ENCODE measurements at places on chromosomes 6 and 20. TPM values are rescaled to one million over a fixed set of nuclear protein-coding genes. Genes with fewer than 3 reads are reported as not detected.
A peak's percentile ranks its signal among the peaks of the same experiment; 100 is the strongest.

GRCh38 chr20:38434301-38434741, 807 bp downstream of the SNHG17 start:
- peak; percentile 50 for DNase-seq

DNA sequence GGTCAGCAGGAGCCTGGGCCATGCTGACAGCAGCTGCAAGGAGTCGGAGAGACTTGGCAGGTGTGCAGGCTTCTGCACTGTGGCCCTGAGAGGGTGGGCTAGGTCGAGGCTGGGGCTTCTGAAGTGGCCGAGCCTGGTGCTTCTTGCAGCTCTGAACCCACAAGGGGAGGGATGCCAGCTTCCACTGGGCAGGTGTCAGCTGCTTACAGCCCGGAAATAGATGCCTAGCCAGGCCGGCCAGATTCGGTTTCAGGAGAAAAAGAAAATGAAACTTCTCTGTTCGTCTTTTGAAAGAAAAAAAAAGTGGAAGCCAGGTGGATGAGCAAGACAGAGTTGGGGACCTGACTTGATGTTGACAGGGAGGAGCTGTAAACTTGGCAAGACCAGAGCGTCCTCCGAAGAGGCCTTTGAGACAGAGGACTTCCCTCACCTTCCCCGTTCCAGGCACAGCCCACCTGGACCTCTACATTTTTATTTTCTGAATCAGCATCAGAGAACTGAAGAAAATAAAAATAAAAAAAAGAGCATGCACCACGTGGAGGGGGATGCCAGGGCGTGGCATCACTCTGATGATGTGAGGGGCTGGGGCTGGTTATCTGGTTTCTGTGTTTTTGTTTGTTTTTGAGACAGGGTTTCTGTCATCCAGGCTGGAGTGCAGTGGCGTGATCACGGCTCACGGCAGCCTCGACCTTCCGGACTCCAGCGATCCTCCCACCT, at the start of gene ZBP1:
TSS of gene ZBP1 (minus strand) at position 153 of the 717 bp plus-strand sequence. CDS start at position 22, 131 bp downstream.
- no peak for DNase-seq

GRCh38 chr20:62508641-62509051, 32.9 kb upstream of the GATA5 start:
- DNase-seq, result no peak

DNA sequence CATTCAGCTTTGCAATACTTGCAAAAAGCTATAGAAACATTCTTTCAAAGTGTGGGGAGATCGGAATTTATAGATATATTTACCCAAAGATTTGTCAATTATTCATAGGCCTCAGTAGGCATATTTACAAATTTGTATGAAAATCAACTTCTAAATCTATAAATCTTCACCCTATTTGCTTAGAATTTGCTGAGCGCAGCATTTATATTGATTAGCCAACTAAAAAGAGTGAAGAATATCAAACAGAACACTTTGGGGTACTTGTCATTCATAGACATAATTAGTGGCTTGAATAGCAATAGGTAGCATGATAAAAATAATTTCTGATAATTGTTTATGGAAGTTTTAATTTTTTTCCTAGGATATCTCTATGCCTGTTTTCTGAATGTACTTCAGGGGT, 244.5 kb upstream of the SLC35B3 start:
- DNase-seq, result no peak

DNA sequence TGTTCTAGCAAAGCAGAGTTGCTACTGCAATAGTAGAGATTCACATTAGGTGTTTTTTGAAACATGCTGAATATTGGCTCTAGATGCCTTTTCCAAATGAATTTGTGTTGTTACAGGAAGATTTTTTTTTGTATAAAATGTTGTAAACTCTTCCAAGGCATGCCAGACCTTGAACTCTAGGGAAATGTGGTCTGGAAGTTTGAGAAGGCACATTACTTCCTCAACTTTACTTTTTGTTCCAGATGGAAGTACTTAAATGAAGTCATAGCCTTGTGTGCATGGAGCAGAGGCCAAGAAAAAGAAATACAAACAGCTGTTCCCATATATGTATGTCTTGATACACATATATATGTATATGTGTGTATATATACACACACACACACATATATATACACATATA, 585.7 kb upstream of the MARCKS start:
- no peak for DNase-seq

- no peak for DNase-seq
Measured at GRCh38 chr6:112173221-112173804, 81.1 kb downstream of the LAMA4 start.

GRCh38 chr20:5918856-5919625, 31.3 kb downstream of the TRMT6 start:
- DNase-seq, result no peak

- DNase-seq, result no peak
Measured at GRCh38 chr6:160106701-160107100, 14.9 kb upstream of the SLC22A1 start.

- DNase-seq, result no peak
Measured at GRCh38 chr6:2784061-2784460, 18.9 kb downstream of the WRNIP1 start.

DNA sequence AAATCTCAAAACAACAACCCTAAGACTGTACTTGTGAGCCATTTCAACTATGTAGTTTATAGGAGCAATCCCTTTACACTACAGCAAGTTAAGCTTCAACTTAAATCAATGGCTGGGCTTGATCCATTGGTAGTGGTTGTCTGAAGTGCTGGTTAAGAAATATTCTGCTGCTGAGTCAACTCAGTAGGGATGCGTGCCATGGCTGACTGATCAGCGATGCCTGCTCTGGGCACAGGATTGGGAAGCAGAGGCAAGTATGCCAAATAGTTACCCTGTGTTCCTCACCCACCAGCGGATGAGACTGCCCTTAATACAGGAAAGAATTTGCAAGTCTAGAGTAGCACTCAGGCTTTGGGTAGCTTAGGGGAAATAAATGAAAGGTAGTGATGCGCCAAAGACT, 41.5 kb downstream of the GCM1 start:
- no peak for DNase-seq

GRCh38 chr20:44203161-44203560, 7.4 kb downstream of the OSER1 start:
- DNase-seq, result no peak

DNA sequence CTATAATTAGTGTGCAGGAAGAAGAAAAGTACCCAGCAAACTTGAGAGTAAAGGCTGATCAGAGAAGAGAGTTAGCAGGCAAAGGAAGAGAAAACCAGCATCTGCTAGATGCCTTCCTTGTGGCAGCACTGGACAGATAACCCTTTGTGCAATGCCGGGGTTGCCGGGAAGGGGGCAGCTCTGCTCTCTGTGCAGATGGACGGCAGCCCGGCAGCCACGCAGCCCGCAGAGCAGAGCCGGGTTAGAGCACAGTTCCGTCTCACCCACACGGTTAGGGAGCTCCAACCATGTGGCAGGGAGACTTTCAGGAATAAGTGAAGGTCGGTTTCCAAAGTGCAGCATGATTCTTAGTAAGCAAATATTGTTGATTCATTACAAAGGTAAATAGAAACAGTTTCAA, 80.0 kb upstream of the RPS6KA2 start:
- DNase-seq, result peak; percentile 21

GRCh38 chr6:35970181-35970580, 49.3 kb upstream of the SRPK1 start:
- no peak for DNase-seq

GRCh38 chr6:26335631-26336323, 29.2 kb upstream of the BTN3A2 start:
- DNase-seq, result no peak

DNA sequence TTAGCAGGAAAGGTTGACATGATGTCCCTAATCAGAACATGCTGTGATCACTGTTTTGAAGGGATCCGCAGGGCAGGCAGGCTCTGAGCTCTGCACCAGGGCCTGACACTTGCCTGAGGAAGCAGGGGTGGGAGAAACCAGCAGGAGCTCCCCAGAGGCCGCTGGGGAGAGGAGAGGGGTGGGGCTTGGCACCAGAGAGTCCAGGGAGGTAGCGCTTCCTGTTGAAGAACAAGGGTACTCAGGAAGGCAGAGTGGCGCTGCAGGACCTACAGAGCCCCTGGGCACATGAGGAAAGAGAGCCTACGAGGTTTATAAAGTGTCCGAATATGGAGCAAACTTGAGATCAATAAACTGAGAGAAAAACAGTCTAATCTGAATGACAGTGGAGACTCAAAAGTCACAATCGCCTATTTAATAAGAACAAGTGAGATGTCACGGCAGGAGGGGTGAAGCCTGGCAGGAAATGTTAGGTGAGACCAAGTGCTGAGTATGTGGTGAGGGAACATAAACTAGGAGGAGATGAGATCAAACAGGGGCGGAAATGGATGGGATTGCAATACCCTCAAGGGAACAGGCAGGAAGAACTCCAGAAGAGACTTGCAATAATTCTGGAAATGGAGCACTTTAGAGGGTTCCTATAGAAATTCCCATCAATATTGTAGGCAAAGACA, 5.8 kb upstream of the TBXT start:
- DNase-seq, result no peak

GRCh38 chr6:19160081-19160730, 677.0 kb upstream of the ID4 start:
- DNase-seq, result no peak

GRCh38 chr6:158564243-158565121, 4.6 kb downstream of the TMEM181 start:
- peak; percentile 71 for DNase-seq

- DNase-seq, result no peak
Measured at GRCh38 chr6:84762220-84763002, 2.0 kb downstream of the TBX18 start.

DNA sequence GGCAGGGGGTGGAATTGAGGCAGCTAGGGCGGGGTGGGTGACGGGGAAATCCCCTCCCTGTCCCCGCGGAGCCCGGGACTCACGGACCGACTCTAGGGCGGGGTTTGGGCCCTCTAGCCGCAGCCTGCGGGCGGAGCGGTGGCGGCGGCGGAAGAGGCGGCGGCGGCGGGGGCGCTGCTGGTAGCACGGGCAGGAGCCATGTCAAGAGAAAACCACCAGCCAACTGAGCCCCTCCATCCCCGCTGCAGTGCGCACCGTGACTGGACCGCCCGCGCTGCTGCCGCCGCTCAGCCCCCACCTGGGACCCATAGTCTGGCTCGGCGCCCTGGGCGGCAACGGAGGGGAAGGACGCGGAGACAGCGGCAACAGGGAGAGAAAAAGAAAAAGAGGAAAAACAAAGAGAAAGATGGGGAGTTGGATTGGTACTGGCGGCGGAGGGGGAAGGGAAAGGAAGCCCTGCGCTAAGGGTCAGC, 1.2 kb upstream of the C6orf62 start:
- DNase-seq, result peak; percentile 42

- DNase-seq, result peak; percentile 84
Measured at GRCh38 chr6:3383525-3383924, 73.3 kb downstream of the SLC22A23 start.

DNA sequence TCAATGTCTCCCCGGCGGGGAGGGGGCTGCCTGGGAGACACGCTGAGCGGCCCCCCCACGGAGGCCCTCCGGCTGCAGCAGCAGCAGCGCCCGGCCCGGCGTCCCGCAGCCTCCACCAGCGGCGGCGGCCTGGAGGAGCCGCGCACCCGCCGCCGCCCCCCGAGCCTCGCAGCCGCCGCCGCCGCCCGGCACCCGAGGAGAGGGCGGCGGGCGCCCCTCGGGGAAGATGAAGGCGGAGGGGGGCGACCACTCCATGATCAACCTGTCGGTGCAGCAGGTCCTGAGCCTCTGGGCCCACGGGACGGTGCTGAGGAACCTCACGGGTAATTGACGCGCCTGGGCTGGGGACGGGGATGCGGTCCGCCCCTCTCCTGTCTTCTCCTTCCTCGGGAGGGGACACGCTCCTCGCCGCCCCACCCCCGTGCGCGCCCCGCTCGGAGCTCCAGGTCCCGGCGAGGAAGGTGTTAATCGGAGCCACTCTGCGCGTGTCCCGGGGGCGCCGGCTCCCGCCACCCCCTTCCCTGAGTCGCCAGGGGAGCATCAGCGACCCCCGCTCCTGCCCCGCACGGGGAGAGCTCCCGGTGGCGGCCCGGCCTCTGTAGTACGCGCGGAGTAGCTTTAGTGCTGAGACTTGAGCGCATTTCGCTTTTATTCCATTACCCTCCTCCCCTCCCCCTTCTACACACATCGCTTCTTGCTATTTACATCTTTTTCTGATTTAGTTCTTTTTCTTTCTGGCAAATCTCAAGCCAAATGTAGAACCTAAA, 686 bp downstream of the TMEM170B start:
- no peak for DNase-seq

DNA sequence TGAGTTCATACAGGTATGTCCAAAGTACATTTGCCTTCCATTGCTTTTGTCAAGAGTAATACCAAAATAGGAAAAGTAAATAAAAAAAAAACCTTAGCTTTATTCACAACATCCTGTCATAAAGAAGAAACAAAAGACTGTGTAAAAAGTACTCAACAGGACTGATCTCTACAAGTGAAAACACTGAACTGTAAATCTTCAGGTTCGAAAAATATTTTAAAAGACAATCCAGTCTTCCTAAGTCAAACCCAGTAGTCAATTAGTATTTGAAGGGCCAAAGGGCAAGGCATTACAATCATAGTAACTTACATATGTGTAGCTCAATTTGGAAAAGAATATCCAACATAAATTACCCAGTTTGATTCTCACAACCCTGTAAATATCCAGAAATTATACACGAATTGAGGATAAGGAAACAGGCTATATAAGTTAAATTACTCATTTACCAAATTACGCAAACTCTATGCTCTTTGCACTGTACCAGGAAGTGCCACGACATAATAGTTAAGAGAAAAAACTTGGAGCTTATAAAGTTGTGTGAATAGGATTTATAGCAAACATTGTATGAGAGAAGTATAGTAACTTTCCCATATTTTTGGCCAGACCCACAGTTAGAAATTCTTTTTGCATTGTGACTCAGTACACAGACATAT, 21.2 kb downstream of the PTPRK start:
- DNase-seq, result no peak

- no peak for DNase-seq
Measured at GRCh38 chr6:52407467-52407866, 12.7 kb upstream of the EFHC1 start.

DNA sequence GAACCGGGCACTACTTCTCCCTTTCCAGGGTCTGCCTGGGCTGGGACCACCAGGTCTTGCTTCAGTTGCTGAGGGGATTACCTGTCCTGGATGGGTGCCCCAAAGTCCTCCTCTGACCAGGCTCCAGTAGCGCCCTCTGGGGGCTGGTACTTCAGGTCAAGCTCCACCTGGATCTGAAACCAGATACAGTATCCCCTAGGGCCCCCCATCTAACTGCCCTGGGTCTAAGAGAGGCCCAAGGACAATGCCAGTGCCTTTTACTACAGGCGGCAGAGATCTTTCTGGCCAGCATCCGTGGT, 11.2 kb upstream of the SPAG4 start:
- peak; percentile 72 for DNase-seq

Gene ADA
- 1.6 TPM for total RNA-seq

Gene NPEPL1
- 80.4 TPM for total RNA-seq

Gene LRP11
- total RNA-seq, result 13.2 TPM

Gene COL9A3
- 19.8 TPM for total RNA-seq

Gene UBE2J1
- 35.0 TPM for total RNA-seq

Gene SLC22A1
- total RNA-seq, result 4.7 TPM

Gene BPIFB1
- not detected for total RNA-seq

Gene PAK5
- total RNA-seq, result not detected

Gene NR2E1
- total RNA-seq, result not detected

Gene DEFB115
- not detected for total RNA-seq

Gene C6orf141
- 8.2 TPM for total RNA-seq

Gene SLC23A2
- 11.5 TPM for total RNA-seq

Gene DPPA5
- total RNA-seq, result not detected

Gene TMC2
- total RNA-seq, result not detected
